RWPE2 (cell line): ENCODE measurements at places on chromosomes 1 and 21.

DNA sequence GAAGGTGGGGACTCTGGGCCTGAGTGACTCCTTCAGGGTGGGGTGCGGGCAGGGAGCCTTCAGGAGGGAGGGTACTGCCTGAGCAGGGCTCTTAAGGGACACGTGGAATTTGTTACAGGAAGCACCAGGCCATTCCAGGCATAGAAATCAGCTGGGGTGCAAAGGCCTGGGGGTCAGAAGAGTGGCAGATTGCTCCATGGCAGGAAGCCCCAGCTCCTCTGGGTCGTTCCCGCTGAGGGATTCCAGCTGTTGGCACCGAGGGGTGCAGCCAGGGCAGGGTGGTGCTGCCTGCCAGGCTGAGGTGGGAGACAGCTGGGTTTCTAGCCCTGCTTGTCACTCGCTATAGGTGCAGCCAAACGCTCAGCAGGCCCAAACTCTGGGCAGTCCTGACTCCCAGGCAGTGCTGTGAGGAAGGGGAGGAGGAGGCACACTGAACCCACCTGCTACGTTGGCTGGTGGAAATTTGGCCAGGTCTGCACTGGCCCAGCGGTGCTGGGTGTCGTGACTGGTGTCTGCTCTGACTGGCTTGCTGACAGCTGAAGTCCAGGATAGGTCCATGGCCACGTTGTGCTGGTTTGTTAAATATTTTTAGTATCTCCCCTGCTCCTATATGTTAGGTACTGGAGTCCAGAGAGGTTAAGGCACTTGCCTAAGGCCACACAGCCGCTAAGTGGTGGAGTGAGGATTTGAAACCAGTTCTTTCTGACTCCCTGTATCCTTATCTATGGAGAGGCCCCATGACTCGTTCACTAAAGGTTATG lies 19.3 kb downstream of the TNFRSF1B start:
- DNase-seq = no peak

GRCh38 chr1:164602480-164603093 lies 43.6 kb downstream of the PBX1 start:
- no peak for DNase-seq

- DNase-seq = no peak
These were observed 2.7 kb downstream of the HTR1D start for GRCh38 chr1:23214640-23215039.

DNA sequence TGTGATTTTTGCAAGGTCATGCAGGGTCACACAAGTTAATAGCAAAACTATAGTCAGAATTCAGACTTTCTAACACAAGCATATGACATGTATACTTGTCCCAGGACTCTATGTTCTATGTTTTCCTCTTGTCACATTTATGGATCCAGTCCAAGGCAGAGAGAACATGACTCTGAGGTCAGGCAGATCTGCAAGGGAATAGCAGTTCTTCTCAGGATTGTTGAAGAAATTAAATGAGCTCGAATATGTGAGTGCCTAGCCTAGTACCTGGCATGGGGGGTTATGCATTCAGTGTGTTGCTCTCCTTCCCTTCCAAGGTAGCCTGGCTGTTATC lies 9.5 kb upstream of the RPTN start:
- DNase-seq = no peak

- no peak for DNase-seq
These were observed 14.1 kb downstream of the TOR3A start for GRCh38 chr1:179095924-179096323.

DNA sequence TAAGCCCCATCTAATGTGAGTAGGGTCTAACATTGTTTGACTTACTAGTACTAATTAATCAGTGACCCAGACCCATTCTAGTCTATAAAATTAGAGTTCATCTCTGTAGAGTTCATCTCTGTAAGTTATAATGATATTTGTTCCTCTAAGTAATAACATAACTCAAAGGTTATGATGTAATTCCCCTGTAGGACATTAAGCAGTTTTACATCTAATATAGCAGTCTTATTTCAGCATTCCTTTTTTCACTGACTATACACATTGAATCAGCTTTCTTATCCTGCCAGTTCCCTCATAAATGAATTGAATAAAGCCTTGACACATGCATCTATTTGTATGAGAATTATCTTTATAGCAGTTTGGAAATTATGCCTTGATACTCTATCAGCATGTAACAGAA lies 90.9 kb downstream of the SH3GLB1 start:
- DNase-seq = no peak

DNA sequence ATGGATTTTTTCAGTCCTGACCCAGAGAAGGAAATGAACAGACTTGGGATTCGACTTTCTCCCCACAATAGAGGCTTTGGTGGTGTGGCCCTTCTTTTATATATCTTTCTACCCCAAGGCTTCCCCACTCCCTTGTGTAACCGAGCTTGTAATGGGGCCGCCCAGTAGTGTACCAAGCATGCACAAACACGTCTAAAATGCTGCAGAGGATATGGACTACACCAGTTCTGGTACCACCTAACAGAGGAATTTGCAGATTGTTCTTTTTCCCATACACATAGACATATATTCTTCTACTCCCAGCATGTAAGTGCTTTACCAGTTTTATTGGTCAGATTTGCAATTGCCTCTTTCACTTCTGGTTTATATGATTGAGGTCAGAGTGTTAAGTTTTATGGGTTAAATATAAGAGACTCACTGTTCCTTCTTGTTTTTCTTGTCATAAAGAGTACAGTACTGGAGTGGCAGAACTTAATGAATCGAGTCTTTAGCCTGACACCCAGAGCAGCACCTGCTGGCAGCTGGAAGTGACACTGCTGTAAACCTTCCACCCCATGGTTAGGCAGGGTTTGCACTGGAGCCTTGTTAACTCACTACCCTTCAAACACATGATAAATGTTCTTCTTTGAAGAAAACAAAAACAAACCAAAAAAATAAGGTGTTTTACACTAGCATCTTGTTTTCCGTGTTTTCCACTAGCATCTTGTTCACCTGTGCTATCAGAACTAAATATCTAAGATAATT lies 198.6 kb downstream of the PTPRC start:
- DNase-seq = no peak

DNA sequence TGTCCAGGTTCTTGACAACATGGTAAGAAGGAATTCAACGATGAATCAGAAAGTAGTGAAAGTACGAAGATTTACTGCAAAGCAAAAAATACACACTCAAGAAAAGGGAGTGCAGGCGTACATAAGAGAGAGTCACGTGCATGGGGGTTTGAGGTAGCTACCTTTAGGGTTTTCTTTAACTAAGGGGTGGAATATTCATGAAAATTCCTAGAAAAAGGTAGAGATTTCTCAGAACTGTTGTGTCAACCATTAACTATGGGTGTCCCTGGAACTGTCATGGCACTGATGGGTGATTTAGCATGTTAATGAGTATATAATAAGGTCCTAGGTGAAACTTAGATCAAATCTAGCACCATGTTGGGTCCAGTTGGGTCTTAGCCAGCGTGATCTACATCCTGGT lies 22.5 kb upstream of the SYDE2 start:
- DNase-seq = no peak

DNA sequence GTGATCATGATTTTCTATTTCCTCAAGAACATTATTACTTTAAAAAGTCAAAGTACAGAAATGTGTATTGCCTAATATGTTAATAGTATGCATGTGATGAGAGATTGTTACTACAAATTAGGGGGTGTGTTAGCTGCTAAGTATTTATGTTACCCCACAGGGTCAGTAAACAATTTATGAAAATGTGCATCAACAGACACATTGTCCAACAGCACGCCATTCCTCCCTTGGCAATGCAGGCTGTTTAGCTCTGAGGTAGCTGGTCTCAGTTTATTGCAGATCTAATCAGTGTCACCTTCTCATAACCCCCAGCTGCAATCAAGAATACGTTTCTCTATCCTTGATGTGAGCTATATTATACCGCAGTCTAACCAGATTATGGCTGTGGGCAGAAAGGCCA lies 99.4 kb downstream of the TNR start:
- DNase-seq = no peak

- DNase-seq = no peak
These were observed 33.9 kb upstream of the SDC3 start for GRCh38 chr1:30942326-30942963.

DNA sequence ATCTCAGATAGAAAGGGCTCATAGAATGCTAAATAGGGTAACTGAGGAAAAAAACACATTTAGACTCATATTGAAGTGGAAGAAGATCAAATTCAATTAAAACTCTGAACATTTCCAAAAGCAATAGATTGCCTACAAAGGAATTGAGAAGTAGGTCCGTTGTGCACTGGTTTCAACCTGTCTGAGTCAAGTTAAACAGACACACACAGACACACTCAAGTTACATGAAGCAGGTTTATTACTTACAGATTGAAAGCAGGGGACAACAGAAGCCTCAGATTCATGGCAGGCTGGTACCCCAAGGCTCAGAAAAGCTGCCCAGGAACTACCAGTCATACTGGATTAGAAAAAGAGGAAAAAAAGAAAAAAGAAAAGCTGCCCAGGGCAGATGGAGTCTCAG lies 20.7 kb upstream of the S100A2 start:
- no peak for DNase-seq

DNA sequence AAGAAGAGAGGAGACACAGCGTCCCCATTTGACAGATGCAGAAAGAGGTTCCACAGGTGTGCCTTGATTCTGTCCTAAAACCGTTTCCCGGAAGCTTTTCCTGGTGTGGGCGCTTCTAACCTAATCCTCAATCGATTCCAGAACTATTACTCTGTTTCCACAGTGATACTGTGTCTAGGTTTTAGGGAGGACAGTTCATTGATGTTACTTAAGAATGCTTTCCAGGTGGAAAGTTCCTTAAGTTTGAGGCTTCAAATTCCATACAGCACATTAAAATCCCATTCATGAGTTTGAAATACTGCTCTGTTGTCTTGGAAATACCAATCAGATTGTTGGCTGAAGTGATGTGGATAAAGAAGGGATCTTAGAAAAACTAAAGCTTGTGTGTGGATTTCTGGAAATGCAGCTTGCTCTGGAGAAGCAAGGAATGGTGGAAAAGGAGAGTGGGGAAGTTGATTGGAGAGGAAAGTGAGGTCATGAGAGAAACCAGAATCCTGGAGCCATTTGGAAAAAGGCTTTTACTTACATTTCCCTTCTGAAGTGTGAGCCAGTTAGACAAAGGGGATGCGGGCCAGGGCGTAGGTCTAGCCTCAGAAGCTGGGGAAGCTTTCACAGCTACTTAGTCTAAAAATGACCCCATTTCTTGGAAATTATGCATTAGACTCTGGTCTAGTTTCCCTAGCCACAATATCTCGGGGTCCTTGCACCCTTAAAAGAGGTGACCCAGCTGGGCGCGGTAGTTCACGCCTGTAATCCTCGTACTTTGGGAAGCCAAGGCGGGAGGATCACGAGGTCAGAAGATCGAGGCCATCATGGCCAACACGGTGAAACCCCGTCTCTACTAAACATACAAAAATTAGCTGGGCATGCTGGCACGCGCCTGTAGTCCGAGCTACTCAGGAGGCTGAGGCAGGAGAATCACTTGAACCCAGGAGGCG lies 6.7 kb downstream of the ELF3 start:
- DNase-seq = no peak

DNA sequence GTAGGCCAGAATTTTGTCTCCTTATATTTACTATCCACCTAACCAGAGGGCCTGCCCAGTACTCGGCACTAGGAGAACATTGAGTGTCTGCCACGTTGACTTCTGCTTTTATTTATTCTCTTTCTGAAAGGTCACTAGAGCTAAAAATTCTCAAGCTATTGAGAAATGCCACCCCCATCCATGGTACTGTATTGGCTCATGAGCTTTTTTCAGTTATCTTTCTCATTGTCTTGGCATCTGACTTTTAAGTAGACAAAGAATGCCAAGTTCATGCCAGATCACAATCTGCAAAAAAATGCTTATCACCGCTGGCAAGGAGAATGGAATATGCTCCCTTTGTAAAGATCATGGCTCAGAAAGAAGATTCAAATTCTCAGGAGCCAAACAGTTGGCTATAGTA lies 49.8 kb upstream of the MROH9 start:
- DNase-seq = no peak

GRCh38 chr1:241600496-241600901 lies 39.7 kb downstream of the CHML start:
- DNase-seq = no peak

DNA sequence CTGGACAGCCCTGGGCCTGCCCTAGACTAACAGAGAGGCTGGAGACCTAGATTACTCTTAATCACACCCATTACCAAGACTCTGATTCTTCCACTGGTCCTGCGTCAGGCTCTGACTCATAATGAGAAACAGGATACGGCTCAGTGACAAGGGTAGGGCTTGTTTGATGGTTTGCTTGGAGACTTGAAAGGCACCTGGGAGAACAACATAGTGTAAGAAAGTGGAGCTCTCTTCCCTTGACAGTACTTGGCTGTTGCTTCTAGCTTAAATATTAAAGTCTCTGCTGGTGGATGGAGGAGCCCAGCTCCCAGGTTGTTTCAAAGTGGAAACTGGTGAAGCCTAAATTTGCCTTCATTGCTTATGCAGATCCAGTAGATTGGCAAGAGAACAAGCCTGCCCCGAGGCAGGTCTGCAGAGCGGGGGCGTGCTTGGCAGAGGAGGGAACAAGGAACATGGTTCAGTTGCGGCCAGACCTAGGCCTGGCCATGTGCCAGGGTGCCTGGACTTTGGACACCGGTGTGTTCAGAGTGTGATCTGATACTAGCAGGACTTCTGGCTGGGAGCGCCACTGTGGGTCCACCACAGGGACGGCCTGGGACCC lies 480.6 kb downstream of the CAMTA1 start:
- peak; percentile 81 for DNase-seq

DNA sequence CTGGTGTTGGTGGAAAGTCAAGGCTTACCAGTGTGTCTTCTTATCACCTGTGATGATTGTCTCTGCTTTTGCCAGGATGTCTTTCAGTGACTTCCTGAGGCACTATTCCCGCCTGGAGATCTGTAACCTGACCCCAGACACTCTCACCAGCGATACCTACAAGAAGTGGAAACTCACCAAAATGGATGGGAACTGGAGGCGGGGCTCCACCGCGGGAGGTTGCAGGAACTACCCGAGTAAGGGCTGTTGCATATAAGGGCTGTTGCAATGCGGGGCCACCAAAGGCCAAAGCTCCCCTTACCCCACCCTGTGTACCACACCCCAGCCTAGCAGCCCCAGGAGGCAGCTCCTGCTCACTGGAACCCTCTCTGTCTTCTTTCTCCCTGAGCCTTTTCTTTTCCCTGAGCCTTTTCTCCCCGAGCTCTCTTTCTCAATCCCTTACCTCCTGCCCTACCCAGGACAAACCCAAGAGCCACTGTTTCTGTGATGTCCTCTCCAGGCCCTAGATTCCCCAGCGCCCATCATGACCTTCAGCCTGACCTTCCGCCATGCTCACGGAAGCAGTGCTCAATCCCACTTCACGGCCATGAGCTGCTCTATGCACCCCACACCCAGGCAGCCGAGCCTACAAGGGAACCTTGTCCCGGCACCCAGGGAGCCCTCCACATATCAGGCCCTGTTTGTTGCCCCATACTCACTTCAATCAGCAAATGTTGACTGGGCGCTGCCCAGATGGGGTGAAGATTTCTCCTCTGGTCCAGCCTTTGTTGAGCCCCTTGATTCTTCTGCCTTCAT lies 40.6 kb downstream of the CAPN2 start:
- no peak for DNase-seq

DNA sequence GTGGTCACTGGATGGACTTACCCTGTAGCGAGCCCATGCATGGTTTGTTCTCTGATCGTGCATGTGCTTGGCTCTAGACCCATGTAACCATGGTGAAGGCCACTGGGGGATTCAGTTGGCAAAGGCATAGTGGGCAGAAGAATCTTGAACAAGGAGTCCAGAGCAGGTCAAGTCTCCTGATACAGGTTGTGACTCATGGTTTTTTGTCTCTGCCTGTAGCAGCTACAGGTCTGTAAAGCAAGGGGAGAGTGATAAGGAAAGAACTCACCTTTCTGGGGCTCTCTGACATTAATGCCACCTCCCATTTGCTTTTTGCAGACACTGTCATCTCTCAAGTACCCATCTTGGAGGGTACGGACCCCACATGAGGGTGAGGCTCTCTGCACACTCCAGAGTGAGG lies 153.4 kb upstream of the CAMK1G start:
- no peak for DNase-seq
